ENCODE measurements at places on chromosomes 1 and 21.

- H3K4me3 ChIP-seq = no peak overlapping the region
- no peak for DNase-seq
- no peaks in the 10 kb centered on the region for H3K36me3 ChIP-seq
- H3K27me3 ChIP-seq = no peaks in the 10 kb centered on the region
- peaks cover 4% of the 10 kb centered on the region for H3K4me1 ChIP-seq
These were observed 8.7 kb upstream of the CADM3 start for GRCh38 chr1:159162516-159163265.

DNA sequence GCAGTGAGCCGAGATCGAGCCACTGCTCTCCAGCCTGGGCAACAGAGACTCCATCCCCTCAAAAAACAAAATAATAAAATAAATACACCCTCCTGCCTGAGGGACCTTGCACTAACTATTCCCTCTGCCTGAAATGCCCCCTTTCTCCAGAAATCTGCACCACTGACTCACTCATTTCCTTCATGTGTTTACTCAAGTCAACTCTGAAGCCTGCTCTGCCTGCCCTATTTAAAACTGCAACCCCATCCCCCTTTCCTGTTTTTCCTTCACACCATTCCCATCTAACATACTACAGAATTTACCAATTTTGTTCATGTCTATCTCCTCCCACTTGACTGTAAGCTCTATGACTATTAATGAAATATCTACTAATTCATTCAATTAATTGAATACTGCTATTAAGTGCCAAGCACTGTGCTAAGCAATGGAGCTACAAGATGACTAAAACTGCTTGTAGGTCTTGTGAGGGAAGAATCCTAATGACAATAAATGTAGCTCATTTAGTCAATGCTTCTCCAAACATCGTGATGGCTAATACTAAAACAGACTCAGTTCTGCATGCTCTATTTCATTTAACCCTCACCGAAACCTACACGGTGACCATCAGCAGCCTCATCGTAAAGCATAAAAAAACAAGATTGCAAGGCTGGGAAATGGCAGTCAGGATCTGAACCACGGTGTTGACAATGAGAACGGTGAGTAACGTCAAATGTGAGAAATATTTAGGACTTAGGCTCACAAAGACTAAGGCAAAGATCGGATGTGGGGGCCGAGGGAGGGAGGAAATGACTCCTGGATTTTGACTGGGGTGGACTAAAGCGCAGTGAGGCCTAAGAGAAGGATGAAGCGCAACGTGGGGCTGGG lies 749 bp upstream of the TMEM39B start:
- no peaks in the 10 kb centered on the region for H3K27me3 ChIP-seq
- peak overlapping the region; percentile 98 for H3K27ac ChIP-seq

GRCh38 chr1:110816945-110817344 lies 56.0 kb upstream of the CD53 start:
- no peak for DNase-seq
- no peaks in the 10 kb centered on the region for H3K27me3 ChIP-seq
- no peak overlapping the region for H3K4me3 ChIP-seq
- no peak overlapping the region for H3K27ac ChIP-seq
- no peaks in the 10 kb centered on the region for H3K4me1 ChIP-seq

- no peak overlapping the region for H3K4me3 ChIP-seq
- DNase-seq = no peak
- H3K4me1 ChIP-seq = peaks cover 9% of the 10 kb centered on the region
- H3K27me3 ChIP-seq = no peaks in the 10 kb centered on the region
- H3K27ac ChIP-seq = no peak overlapping the region
These were observed 420.6 kb downstream of the SIPA1L2 start for GRCh38 chr1:232209357-232209756.

- H3K4me3 ChIP-seq = no peak overlapping the region
- no peak overlapping the region for H3K27ac ChIP-seq
- H3K27me3 ChIP-seq = no peaks in the 10 kb centered on the region
These were observed 47.4 kb downstream of the S100B start for GRCh38 chr21:46557469-46557868.

DNA sequence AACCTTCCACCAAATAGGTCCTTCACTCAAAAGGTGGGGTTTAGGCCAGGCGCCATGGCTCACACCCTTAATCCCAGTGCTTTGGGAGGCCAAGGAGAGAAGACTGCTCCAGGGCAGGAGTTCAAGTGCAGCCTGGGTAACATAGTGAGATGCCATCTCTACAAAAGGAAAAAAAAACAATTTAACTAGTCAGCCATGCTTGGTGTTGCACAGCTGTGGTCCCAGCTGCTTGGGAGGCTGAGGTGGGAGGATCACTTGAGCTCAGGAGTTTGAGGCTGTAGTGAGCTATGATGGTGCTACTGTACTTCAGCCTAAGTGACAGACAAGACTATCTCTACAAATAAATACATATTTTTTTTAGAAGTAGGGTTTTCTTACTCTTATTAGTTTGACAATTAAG lies 617.5 kb downstream of the KIF26B start:
- no peak overlapping the region for H3K4me3 ChIP-seq
- no peaks in the 10 kb centered on the region for H3K36me3 ChIP-seq
- DNase-seq = no peak
- no peak overlapping the region for H3K27ac ChIP-seq

DNA sequence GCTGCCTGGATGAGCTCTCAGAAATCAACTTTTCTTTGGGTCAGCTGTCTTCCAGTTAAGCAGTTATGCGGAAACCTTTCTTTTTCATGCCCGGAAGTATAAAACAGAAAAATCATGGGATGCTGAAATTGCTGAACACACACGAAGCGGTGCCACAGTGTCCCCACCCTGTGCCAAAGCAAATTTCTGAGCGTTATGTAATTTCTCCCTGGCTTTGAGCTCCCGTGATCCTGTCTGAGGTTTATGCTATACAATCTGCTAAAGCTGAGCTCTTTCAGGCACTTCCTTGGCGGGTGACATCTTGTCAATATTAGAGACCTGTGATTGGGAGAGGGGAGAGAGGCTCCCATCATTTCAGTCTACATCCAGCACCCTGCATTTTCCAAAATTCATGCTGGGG lies 201.7 kb downstream of the ROR1 start:
- no peak overlapping the region for H3K4me3 ChIP-seq
- no peaks in the 10 kb centered on the region for H3K36me3 ChIP-seq
- DNase-seq = no peak
- H3K4me1 ChIP-seq = no peaks in the 10 kb centered on the region
- no peaks in the 10 kb centered on the region for H3K27me3 ChIP-seq
- H3K27ac ChIP-seq = no peak overlapping the region

DNA sequence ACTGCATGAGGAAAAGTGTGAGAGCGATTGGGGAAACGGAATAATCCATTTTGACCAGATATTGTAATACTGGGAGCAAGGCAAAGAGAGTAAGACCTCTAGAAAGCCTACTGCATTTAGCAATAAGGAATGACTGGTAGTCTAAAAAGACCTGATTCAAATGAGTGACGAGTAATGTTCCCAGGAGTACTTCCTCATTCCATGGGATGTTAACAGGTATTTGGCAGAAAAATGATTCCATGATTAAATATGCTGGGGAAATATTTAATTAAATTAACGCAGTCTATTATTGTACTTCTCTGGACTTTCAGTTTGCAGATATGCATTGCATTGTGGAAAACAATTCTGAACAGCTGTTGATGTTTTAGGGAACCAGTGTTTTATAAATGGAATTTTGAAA lies 105.5 kb downstream of the RPE65 start:
- no peak overlapping the region for H3K27ac ChIP-seq
- H3K4me1 ChIP-seq = no peaks in the 10 kb centered on the region
- no peaks in the 10 kb centered on the region for H3K27me3 ChIP-seq
- no peaks in the 10 kb centered on the region for H3K36me3 ChIP-seq

DNA sequence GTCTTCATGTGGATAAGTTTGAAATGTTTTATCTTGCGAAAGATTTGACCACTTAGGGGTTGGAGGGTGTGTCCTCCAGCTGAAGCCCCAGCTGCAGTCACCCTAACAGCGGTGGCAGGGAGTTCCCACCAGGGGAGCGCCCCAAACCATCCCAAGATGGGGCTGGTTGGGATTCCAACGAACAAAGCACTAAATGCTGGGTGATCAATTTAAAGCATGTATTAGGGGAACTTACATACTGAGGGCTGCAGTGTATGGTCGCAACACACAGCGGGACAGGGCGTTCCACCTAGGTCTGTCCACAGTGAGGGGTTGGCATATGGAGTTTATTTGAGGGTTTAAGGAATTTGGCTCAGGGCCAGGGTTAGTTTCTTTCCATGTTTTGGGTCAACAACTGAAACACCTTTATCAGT lies 26.3 kb downstream of the SLC37A1 start:
- H3K27ac ChIP-seq = no peak overlapping the region
- no peaks in the 10 kb centered on the region for H3K4me1 ChIP-seq
- no peaks in the 10 kb centered on the region for H3K27me3 ChIP-seq
- H3K4me3 ChIP-seq = no peak overlapping the region

- DNase-seq = no peak
- no peaks in the 10 kb centered on the region for H3K27me3 ChIP-seq
- no peak overlapping the region for H3K27ac ChIP-seq
- no peaks in the 10 kb centered on the region for H3K4me1 ChIP-seq
- no peak overlapping the region for H3K4me3 ChIP-seq
These were observed 248.1 kb upstream of the C1orf105 start for GRCh38 chr1:172172352-172172831.

GRCh38 chr1:205576805-205577761 lies 54.7 kb downstream of the ELK4 start:
- no peaks in the 10 kb centered on the region for H3K27me3 ChIP-seq
- no peak overlapping the region for H3K27ac ChIP-seq
- no peak for DNase-seq

- H3K4me1 ChIP-seq = peaks cover 3% of the 10 kb centered on the region
- no peak overlapping the region for H3K4me3 ChIP-seq
- no peaks in the 10 kb centered on the region for H3K36me3 ChIP-seq
- no peak overlapping the region for H3K27ac ChIP-seq
- DNase-seq = no peak
These were observed 48.4 kb downstream of the ADAMTS5 start for GRCh38 chr21:26918323-26919079.

GRCh38 chr1:214017191-214017982 lies 29.6 kb downstream of the PROX1 start:
- H3K4me1 ChIP-seq = peaks cover 17% of the 10 kb centered on the region
- H3K4me3 ChIP-seq = no peak overlapping the region
- DNase-seq = no peak
- no peak overlapping the region for H3K27ac ChIP-seq
- H3K27me3 ChIP-seq = no peaks in the 10 kb centered on the region

DNA sequence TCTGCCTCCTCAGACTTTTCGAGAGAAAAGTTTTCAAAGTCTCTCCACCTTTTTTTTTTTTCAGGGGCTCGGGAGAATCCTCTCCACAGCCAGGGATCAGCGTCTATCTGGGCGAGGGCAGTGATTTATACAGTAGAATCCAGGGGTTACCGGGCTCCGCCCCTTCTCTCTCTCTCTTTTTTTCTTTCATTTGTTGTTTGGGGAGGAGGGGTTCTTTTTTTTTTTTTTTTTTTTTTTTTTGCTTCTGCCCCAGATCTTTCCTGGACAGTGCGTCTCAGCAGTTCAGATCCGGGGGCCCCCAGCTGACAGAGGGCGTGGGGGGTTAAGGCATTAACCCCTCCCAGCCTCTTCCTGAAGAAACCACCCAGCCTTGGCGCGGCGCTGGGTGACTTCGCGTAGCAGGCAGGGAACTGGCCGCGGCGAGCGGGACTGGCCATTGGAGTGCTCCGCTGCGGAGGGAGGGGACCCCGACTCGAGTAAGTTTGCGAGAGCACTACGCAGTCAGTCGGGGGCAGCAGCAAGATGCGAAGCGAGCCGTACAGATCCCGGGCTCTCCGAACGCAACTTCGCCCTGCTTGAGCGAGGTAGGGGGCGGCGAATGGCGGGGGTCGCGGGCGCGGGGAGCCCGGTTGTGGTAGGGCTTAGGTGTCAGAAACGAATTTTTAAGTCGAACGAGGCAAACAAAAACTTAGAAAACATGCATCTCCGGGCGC lies at the start of gene S1PR1:
Gene S1PR1, plus strand, starts transcription at position 504 of the 713 bp plus-strand sequence. CDS start 1,966 bp downstream, outside the sequence.
- H3K4me3 ChIP-seq = peak within 1 kb of the TSS; percentile 85
- peaks cover 16% of the 10 kb centered on the region for H3K36me3 ChIP-seq
- peak; percentile 80 for DNase-seq
- no peaks in the 10 kb centered on the region for H3K27me3 ChIP-seq
- peak within 1 kb of the TSS; percentile 98 for H3K27ac ChIP-seq

DNA sequence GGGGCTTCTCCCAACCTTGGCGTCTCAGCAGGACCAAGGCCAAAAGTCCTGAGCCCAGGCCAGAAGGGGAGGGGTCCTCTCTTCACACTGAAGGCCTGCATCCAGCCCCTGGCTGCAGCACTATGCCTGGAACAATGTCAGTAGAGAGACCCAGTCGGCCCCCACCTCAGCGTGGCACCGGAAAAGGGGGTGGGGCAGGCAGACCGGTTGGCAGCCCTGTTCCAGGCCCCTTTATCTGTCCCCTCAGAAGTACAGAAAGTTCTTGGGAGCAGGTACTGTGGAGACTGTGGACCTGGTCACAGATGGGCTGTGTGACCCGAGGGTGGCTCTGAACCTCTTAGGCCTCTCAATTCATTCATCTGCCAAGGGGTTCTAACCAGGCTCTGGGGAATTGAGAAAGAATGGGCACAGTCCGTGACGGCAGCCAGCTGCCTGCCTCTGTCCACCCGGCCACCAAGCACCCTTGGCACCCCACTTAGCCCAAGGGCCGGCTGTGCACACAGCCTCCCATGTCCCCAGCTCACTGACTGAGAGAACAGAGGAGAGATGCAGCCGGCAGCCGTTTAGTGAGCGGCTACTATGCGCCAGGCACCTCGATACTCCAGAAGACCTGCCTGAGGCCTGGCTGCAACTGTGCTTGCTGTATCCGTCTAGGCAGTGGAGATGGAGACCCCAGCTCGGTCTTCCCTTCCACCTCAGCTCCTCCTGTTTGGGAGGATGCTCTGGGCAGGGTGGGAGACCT lies 23.9 kb downstream of the RUNX3 start:
- no peak overlapping the region for H3K27ac ChIP-seq
- no peak for DNase-seq
- peaks cover 3% of the 10 kb centered on the region for H3K4me1 ChIP-seq
- H3K36me3 ChIP-seq = no peaks in the 10 kb centered on the region

DNA sequence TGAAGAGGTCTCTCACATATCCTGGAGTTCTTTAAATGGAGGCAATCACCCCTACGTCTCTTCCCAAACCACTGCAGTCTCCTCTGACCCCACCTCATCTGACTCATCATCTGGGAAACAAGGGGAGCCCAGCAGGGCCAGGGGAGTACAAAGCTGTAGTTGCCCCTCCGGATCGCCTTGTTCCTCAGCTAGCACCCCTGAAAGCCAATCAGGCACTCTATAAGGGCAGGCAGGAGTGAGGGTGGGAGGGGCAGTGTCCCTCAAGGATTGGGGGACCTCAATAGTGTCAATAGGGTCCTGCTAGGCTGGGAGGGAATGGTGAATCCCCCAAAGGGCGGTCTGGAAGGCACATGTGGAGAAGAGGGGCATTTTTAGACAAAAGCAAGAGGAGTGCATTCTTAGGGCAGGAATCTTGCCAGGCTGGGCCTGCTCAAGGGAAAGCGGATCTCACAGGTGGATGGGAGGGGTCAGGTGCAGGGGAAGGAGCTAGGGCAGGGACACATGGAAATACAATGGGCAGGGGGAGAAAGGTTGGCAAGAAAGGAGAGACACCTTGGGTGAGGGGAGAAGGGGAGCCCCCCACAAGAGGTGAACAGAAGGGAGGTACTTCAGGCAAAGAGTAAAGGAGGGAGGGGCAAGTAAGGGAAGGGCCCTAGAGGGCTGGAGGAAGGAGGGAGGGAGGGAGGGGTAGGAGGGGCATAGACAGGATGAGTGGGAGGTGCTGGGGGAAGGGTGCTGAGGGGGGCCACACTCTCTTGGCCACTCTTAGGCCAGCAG lies 5.8 kb downstream of the SHISA4 start:
- H3K36me3 ChIP-seq = no peaks in the 10 kb centered on the region
- no peak overlapping the region for H3K4me3 ChIP-seq
- H3K27ac ChIP-seq = no peak overlapping the region
- DNase-seq = no peak
- peaks cover 8% of the 10 kb centered on the region for H3K4me1 ChIP-seq

GRCh38 chr1:21510885-21511578 lies 1.8 kb downstream of the ALPL start:
- H3K27ac ChIP-seq = peak overlapping the region; percentile 56
- no peak overlapping the region for H3K4me3 ChIP-seq
- DNase-seq = no peak
- H3K4me1 ChIP-seq = peaks cover 13% of the 10 kb centered on the region
- peaks cover 4% of the 10 kb centered on the region for H3K27me3 ChIP-seq
